NCI-H510A (cell line): ENCODE measurements at places on chromosomes 3 and 15.
A peak's percentile ranks its signal among the peaks of the same experiment; 100 is the strongest.

- DNase-seq = no peak
Observed at GRCh38 chr3:141575879-141576743, 89.3 kb downstream of the RASA2 start.

DNA sequence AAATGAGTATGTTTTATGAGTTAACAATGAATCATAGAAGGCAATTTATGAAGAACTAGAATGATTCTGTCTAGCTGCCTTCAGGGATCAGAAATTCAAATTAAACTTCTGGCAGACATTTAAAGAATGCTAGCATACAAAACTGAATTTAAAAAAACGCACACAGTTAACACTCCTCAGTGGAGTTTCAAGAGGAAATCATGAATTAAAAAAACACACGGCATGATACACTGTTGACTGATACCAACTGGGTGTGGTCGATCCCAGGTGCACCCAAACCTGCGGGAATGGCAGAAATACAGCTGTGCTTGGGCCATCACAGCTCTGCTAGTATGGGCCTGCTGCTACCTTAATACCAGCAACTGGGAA lies 526.0 kb downstream of the FOXP1 start:
- no peak for DNase-seq

DNA sequence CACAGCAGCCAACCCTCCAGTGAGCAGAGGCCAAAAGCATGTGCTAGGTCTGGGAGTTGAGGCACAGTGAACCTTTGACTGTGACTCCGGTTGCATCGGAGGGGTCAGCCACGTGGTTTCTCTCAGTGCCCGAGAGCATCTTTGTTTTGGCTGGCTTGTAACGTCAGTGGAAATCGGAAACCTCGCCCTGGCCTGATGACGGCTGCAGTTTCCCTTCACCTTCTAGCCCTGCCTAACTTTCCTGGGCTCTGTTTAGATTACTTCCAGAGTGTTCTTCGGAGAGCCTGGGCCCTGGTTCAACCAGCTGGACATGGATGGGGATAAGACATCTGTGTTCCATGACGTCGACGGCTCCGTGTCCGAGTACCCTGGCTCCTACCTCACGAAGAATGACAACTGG lies 56.6 kb downstream of the MESD start:
- DNase-seq = no peak

GRCh38 chr15:80777137-80777536 lies 2.0 kb upstream of the CEMIP start:
- no peak for DNase-seq

DNA sequence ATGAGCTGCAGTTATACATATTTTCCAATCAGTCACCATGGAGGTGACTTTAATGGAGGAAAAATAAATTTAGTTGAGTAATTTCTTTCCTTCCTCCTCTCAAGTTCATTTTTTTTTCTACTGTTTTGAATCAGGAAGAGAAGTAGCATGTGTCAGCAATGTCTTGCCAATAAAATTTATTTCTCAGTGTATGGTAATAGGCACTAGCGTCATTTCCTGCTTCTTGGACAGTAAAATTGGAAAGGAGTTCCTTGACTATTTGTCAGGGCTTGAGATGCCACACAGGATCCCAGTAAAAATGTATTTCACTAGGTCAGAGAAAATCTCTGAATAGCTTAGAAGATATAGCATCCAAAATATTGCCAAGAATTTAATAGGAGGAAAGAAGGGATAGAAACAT lies 605.9 kb downstream of the ROBO1 start:
- no peak for DNase-seq

DNA sequence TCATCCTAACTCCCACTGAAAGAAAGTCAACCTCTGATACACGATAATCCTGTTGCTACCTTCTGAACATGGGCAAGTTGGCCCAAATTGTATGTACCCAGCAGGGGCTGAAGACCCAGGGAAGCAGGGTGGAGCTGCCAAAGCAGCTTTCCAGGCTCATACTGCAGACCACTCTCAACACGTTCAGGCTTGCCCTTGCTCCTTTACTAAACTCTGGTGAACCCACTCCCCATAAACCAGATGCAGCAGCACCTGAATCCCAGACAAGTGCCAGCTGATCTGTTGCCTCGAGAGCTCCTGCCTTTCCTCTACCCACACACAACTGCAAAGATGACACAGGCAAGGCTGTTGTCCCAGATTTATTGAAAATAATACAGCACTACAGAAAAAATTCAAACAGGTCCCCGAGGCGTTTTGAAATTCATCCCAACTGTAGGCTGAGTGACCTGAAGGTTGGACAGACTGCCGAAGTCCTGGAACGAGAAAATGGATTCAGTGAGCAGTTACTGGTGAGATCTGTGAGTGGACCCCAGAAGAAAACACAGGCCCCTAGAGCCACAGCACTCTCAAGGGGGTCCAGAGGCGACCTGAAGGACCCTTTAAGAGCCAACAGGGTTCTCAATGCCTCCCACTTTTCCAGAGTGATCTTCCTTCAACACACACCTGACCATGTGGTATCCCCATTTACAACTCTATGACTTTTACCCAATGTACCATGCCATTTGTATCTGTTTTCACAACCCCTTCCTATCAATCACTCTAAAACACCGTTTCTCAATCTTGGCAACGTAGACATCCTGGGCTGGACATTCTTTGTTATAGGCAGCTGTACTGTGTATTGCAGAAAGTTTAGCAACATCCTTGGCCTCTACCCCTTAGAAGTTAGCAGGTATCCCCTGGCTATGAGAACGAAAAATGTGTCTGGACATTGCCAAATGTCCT lies 3.6 kb downstream of the RPS17 start:
- no peak for DNase-seq

- no peak for DNase-seq
Observed at GRCh38 chr3:29153811-29154210, 127.1 kb upstream of the RBMS3 start.

GRCh38 chr15:65991721-65992483 lies 122.6 kb downstream of the RAB11A start:
- no peak for DNase-seq

DNA sequence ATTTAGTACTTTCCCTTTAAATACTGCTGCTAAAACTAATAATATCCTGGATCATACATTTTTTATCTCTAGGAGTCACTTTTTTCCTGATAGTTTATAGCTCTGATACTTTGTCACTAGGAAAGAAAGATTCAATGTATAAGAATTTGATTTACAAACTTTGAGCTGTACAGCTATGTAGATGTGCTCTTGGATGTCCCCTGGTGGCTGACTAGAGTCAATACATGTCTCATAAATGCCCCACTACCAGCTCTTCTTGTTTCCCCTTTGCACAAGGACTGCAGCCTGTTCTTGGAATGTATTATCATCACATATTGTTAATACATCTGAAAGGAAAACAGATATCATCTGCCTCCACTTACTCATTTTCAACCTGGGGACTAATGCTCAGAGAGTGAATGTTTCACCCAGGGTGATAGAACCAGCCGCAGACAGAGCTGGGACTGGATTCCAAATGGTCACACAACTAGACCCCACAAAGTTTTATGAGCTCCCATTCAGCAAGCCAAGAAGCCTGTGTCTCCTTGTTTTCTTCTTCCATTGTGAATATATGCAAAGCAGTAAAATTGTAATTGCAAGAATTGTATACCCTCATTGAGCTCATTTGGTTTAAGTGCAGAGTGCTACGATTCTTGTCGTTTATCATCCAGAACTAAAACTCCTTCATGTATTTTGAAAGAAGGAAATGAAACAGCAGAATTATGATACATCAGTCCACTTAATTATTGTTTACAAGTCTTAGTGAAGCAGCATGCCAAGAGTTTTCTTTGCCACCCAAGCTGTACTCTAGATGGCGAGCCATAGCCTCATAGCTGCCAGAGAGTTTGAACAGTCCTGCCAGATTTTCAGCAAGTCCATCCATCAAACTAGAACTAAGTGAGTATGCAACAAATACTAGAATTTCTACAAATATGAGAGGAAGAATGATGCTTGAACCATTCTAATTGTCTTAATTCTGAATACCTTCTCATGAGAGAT lies 261.6 kb upstream of the LMCD1 start:
- DNase-seq = no peak

GRCh38 chr3:134317106-134317947 lies 56.9 kb downstream of the AMOTL2 start:
- DNase-seq = no peak

DNA sequence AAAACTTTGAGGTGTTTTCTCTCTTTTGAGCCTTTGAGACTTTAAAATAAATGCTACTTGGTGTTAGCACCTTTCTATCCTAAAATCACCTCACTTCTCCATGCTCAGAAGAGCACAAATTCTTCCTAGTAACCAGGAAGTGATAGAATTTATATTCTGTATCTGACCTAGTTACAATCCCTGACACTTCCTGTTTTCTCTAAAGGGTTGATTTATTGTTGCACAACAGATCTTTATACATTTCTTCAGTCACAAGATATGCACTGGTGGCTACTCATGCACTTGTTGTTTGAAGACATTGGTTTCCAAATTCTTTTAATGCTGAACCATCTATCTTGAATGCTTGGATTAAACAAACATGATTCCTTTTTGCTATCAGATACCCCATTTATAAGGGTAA lies 47.2 kb upstream of the CNTN3 start:
- no peak for DNase-seq

GRCh38 chr15:60656481-60656880 lies 177.5 kb upstream of the ICE2 start:
- DNase-seq = no peak

DNA sequence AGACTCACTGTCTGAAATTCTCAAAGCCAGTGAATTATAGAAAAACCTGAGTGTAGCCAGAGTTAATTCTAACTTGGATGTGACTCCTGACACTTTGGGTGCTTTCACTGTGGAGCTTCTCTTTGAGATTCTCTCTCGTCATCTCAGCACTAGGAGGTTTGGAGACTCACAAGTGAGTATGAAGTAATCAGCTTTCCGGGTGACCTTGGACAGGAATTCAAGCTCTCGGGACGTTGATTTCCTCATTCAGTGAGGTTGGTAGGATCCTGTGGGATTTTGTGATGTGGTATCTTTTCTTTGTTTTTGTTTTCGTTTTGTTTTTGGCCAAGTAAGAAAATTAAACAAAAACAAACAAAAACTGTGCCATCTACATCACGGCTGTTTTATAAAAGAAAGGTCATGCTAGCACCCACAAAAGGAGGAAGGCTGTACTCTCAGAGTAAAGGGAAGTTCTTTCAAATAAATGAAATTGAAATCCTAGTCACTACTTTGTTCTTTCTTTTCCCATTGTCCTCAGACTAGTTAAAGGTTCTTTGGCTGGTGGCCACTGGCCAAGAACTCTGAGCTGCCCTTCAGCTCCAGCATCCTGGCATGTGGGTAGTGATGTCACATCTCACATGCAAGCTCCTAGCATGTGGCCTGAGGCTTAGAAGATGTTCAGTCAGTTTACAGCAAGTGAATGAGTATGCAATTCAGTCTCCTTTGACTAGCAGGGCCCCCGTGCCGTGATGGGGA lies 263.3 kb upstream of the TPM1 start:
- no peak for DNase-seq

GRCh38 chr15:67087507-67088172 lies 22.2 kb downstream of the SMAD3 start:
- no peak for DNase-seq

GRCh38 chr3:182794455-182795388 lies 1.4 kb downstream of the ATP11B start:
- no peak for DNase-seq

DNA sequence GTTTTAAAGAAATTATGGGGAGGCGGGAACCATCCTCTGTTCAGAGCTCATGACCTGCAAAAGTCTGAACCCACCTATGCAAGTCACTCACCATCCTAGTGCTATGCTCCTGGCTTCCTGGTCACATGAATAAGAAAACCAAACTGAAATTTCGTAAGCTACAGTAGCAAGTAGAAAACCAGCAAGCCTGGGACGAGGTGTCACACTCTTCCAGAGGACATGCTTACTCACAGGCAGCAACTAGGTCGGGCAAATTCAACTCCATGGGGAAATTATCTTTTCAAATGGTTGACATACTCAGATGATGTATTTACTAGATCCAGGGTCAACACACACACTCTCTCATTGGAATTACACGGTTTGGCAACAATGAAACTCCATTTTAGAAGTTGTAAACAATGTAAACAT lies 31.3 kb downstream of the LDHAL6B start:
- no peak for DNase-seq

DNA sequence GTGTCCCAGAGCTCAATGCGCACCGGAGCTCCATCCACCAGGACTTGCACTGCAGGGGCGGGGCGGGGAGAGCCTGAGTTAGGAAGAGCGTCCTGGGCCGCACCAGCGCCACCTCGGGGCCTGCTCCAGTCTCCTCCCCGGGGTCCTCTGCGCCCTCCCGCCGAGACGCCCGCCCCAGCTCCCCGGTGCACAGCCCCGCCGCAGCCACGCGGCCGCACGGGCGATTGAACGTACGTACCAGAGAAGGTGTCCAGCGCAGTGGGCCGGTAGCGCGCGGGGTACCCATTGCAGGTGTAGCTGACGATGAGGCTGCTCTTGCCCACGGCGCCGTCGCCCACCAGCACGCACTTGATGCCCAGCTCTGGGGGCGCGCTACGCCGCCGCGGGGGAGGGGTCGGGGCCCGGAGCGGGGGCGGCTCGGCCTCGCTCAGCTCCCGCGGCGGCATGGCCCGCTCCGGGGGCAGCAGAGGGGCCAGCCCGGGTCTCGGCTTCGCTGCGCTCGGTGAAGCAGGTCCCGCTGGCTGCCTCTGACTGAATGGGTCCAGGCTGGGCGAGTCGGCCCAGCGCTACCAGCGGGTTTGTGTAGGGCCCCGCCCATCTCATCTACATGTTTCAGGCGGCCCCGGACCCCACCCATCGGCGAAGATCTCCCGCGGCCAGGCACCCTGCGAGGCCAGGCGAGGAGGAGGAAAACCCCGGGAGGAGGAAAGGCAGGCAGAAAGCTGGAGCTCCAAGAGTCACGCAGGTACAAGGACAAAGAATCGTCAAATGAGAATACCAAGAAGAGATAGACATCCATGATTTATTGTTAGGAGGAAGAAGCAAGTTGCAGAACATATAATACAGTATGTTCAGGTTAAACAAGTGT lies at the start of gene RHOV:
RHOV (minus strand) TSS at position 541 of the 868 bp plus-strand sequence; CDS start at position 446, 95 bp downstream.
- DNase-seq = peak; percentile 57

- peak; percentile 61 for DNase-seq
Observed at GRCh38 chr3:139491966-139492365, 15.7 kb upstream of the RBP2 start.

DNA sequence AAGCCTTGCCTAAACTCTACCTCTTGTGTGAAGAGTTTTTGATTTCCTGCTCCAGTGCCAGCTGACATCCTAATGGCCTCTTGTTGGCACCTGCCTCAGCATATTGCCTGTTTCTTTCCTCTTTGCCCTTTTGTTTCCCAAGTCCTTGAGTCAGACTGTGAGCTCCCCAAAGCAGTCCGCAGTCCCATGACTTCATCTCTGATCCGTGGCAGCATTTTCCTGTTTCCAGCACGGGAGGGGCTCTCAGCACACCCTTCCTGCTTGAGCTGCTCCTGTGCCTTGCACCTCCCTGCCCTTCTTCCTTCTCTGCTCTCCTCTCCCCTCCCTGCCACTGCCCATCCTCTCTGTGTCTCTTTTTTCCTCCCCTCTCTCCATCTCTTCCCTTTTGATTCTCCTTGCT lies 179.6 kb downstream of the EPHB1 start:
- peak; percentile 41 for DNase-seq

GRCh38 chr3:171266740-171267073 lies 193.5 kb downstream of the TNIK start:
- no peak for DNase-seq
